ENCODE measurements at places on chromosomes 5 and 9.

GRCh38 chr5:147858565-147858964 is 19.9 kb upstream of the SCGB3A2 start:
- no peak for DNase-seq

DNA sequence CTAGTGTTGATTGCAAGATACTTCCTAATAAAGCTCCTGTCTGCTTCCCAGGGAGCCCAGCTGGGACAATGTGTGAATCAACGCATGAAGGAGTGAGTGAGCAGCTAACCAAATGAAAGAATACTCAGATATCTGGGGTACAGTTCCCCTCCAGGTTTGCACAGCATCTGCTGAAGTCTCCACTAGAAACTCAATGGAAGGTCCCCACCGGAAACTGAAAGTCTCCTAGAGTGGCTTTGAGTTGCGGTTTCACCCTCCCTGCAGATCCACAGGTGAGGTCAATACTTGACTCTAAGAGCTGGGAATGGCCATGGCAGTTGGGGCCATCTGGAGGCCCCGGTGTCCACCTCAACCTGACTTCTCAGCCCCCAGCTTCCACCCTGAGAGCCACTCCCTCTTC is 198.2 kb upstream of the MSX2 start:
- no peak for DNase-seq

DNA sequence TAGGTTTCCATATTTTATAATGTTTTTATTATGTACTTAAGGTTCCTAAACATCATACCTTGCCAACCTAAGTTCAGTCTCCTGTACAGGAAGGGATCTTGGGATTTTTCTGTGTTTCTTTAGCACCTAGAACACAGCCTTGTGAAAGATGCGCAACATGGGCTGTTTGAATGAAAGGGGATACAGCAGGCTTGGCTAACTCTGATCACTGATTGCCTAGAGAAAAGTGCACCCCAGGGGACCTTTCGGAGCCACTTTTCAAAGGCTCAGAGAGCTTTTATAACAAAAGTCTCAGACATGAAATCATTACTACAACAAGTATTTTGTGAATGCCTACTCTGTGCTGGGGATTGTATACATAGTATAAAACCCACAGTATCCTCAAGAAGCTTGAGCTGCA is 261.6 kb downstream of the BNC2 start:
- DNase-seq, result no peak

GRCh38 chr5:53392073-53392472 is 88.4 kb upstream of the FST start:
- DNase-seq, result no peak

DNA sequence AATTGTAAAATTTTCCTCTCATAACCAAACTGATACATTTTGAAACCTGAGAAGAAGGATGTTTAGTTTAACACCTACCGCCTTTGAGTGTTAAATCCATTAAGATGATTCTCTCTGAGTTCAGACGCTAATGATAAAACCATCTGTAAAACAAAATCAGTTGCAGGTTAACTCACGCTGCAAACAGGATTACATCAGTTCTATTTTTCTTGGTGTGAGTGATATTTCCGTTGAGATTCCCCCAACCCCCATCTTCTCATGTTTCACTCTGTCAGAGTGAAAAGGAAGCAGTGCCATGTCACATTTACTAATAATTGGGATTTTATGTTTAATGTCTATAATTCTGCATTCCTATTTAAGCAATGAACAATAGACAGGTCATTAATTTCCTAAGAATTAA is 146.5 kb downstream of the FANCC start:
- DNase-seq, result peak; percentile 66

- no peak for DNase-seq
These were observed 63.1 kb downstream of the GRAMD2B start for GRCh38 chr5:126486332-126486731.

DNA sequence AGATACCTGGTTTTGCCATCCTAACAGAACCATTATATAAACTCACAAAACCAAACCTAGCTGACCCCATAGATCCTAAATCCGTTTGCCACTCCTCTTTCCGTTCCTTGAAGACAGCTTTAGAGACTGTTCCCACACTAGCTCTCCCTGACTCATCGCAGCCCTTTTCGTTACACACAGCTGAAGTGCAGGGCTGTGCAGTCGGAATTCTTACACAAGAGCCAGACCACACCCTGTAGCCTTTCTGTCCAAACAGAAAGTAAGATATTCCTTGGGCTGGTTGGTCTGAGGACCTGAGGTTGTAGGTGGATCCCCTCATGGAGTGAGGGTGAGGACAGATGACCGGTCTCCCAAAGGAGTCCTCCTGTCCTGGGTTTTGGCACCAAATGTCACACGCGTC is 56.7 kb upstream of the NAA35 start:
- no peak for DNase-seq
